NCI-H2171 (cell line): ENCODE measurements at places on chromosomes 6 and 20.

DNA sequence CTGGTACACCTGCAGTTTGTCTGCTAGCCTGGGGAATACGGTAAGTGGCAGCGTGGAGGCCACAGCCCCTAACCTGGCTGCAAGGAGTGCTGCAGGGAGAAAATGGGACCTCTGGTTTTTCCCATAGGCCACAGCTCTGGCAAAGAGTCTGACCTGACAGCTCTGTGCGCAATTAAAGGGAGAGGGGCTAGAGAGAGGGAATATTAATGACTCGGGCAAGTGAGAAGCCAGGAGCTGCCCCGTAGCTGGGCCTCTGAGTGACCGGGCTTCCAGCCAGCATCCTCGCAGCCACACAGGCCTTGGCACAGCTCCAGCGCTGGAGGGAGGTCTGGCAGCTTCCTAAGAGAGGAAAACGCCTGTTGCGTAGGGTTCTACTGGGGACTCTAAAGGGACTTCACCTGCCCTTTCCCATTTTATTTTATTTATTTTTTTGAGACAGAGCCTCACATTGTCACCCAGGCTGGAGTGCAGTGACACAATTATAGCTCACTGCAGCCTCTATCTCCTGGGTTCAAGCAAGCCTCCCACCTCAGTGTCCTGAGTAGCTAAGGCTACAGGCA, 18.2 kb upstream of the OCSTAMP start:
- DNase-seq: peak; percentile 68

DNA sequence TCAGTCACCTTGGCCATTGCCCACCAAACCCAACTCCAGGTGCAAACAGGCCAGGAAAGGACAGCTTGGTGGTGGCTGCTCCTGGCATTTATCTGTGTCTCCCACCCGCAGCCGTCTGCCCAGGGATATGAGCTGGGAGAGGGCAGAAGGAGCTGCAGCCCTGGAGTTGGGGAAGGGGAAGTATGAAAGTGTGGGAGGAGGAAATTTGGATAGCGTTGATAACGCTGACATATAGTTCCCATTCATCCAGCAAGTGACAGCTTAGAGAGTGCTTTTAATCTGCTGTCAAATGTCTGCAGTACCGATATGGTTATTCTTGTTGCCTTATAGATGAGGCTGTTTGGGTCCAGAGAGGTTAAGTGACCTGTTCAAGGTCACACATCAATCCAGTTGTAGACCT, 741 bp downstream of the KCNK16 start:
- DNase-seq: no peak

DNA sequence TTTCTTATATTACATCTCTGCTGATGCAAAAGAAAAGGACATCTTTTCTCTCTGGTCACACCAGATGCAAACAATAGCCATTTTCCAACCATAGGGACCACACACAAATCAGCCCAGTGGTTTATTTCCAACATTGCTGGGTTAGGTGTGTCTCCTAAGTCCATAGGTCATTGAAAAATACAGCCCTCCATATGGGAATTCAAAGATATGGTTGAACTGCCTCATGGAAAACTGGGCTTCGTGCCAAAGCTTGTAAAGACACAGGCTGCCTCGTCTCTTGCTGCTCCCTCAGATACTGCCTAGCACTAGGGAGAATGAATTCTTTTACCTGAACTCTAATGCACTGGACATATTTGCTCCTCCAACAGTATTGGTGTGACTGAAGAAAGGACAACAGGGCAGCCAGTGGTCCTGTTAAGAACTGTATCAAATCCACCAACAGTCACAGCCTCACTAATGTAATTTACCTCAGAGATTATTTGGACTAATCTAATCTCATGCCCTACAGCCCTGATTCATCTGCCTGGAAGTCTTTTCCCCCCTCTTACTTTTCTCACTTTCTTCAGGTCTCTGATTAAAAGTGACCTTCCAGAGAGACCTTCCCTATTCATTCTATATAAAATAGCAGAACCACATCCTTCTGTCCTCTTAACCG, 48.3 kb upstream of the TBC1D32 start:
- peak; percentile 87 for DNase-seq

- DNase-seq: no peak
Observed at GRCh38 chr6:168132531-168133167, 53.6 kb upstream of the FRMD1 start.

GRCh38 chr6:44606504-44606903, 219.0 kb downstream of the CDC5L start:
- no peak for DNase-seq

GRCh38 chr6:158647501-158647900, 2.4 kb upstream of the SYTL3 start:
- no peak for DNase-seq

DNA sequence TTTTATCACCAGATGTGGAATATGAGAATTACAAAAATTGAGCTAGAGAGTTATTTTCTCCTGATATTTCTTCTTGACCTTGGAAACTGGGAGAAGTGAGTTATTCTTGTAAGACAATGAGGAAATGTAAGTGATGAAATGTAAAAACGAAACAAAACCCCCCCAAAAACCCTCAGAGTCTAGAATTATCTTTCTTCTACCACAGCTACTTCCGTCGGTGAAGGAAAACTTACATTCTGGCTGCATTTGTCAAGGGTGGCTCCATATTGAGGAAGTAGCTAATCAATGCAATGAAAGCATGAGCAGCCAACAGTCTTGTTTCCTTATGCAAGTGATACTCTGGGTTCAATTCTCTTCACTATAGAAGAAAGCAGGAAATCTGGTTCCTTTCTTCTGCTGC, 661.7 kb upstream of the CITED2 start:
- no peak for DNase-seq

DNA sequence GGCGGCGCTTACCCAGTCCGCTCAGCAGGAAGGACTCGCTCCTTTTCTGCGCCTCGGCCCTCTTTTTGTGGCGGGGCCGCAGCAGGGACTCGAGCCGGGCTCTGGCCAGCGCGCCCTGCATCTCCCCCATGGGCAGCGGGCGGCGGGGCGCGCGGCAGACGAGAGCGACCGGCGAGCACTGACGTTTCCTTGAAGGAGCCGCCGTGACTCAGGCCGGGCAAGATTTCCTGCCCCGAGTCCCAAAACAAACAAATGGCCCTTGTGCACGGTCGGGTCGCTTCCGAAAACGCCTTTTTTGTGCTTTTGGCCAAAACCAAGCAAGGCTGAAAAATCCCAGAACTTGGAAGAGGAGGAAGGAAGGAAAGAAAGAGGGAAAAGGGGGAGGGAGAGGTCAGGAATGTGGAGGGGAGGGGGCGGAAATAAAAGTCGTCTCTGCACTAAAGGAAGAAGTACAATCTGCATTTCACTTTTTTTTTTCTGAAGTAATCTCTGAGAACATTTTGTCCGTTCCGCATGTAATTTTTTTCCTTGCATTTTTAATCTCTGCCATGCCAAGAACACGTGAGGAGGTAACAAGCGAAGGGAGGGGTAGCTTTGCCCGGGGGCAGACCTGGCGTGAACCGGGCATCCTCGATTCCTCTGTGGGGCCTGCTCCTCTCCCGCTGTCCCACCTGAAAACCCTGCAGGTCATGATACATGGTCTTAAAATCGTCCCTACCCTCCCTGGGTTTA, 123.3 kb upstream of the SLC2A12 start:
- peak; percentile 41 for DNase-seq

GRCh38 chr6:148306286-148306685, 36.4 kb upstream of the SASH1 start:
- no peak for DNase-seq

DNA sequence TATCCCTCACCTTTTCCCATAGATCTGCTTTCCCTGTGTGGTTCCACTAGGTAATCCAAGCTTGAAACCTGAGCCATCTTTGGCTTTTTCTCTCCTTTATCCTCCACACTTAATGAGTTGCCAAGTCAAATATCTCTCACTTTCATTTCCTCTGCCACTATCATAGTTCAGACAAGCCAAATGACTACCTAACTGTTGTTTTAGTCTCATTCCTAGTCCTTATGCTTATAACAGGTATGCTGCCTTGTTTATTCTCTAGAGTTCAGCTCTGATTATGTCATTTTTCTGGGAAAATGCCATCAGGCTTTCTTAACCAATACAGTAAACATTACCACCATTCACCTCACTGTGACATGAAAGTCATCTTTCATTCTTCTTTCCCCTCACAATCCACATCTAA, 6.5 kb downstream of the EFHC1 start:
- no peak for DNase-seq

DNA sequence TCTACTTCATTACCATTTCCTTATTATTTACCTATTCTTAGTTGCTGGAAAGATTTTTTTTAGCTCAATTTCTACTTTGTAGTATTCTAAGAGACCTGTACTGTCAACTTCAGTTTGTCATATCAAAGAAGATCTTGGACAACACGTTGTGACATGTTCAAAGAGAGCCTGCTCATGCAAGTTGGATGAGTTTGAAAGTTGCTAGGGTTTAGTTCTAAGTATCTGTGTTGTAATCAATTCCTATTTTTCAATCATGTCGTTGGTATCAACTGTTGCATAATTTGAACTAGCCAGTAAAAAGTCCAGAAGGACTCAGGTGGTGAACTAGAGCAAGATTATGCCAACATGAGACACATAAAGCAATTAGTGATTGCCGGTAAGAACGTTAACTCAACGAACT, 30.2 kb downstream of the PKIB start:
- DNase-seq: no peak

DNA sequence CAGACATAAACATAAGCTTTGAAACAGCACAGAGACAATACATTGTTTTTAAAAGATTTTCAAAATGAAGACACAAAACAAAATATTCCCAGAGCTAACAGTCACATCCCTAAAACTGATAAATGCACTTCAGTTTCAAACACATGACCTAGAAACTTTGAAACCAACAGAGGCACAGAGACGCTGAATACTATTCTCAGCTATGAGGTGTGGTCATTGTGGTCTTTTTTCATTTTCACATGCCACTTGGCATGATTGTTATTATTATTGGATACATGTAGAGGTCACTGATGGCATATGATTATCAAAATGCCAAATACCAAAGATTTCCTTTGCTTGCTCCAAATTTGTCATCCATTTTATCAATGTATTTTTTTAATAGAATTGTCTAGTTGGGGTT, 306.9 kb downstream of the QKI start:
- DNase-seq: no peak

DNA sequence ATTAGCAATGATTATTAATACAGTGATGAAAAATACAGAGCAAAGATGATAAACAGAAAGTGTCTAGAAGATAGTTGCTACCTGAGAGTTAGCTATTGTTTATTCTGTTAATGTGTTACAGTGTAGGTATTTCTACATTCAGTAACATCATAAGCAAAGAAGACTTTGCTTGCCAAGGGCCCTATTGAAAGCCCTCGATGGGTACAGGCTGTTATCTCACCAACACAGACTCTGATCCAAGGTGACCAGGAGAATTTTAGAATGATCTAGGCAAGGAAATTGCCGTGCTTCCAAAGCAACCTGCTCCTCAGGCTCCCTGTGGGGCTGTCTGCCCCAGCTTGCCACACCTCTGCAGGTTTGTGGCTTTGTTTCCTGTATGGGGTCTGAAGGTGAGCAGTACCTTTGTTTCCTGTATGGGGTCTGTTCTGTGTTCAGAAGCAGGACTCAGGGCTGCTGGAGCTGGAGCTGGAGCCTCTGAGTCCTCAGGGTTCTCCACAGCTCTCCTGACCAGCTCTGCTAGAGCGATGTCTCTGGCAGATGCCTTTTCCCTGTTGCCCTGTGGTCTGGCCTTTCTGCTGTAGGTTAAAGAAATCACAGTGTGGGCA, 32.5 kb downstream of the PHACTR3 start:
- no peak for DNase-seq

GRCh38 chr20:14245368-14245970, 91.9 kb downstream of the FLRT3 start:
- DNase-seq: no peak

GRCh38 chr6:53461041-53461656, 83.8 kb downstream of the GCLC start:
- DNase-seq: no peak

- no peak for DNase-seq
Observed at GRCh38 chr6:53495506-53496499, 49.1 kb downstream of the GCLC start.

DNA sequence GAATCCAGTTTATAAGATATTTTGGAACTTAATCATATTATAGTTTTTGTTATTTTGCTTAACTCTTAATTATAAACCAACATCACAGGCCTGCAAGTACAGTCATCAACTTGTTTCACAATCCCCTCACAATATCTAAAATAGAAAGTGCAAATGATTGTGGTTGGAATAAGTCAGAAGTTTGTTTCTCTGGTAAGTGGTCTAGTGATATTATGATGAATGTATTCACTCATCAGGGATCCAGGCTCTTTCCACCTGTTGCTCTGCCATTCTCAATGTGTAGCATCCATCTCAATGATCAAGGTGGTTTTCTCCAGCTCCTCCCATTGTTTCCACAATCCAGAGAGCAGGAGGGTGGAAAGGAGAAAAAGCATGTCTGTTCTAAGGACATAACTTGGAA, 54.2 kb downstream of the OPN5 start:
- DNase-seq: no peak

DNA sequence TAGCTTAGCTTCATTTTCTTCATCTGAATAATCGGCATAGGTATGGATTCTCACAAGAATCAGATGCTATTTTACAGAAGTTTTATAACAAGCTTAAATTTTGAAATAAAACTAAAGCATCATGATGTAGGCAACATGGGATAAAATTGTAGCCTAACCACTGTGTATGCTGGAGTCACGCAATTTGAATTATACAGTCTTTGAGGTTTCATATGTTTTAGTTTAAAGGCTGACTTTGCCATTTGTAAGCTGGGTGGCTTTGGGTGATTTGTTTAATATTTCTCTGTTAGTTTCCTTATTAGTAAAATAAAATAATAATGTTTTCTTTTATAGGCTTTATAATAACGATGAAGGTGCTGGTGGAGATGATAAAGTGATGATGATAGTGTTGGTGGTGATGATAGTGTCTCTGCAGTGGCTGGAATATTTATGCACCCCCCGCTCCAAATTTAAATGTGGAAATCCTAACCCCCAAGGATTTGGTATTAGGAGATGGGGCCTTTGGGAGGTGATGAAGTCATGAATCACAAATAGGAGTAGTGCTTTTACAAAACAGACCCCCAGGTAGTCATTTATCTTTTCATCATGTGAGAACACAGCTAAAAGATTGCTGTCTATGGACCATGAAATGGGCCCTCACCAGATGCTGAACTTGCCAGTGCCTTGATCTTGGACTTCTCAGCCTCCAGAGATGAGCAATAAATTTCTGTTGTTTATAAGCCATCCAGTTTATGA, 42.0 kb downstream of the DOK5 start:
- no peak for DNase-seq

GRCh38 chr6:39887692-39888450, 46.4 kb downstream of the MOCS1 start:
- no peak for DNase-seq
